ENCODE measurements at places on chromosomes 5 and 9.
A peak's percentile ranks its signal among the peaks of the same experiment; 100 is the strongest.

DNA sequence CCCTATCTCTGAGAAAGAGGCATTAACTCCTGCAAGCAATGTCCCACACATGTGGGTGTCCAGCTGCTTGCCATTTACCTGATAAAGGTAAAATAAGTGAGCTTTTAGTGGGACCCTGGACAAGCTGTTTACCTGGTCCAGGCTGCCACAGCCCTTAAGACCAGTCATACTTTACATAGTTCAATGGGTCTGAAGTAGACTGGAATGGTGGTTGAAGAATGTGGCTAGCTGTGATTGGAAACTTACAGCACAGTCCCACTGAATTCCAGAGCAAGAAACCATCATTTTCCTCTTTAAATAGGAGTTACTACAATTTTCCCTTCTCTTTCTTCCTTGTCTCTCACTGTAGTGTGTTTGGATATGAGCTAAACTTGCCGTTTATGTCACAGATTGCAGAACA is 60.6 kb downstream of the GGTA1 start:
- DNase-seq, result no peak

DNA sequence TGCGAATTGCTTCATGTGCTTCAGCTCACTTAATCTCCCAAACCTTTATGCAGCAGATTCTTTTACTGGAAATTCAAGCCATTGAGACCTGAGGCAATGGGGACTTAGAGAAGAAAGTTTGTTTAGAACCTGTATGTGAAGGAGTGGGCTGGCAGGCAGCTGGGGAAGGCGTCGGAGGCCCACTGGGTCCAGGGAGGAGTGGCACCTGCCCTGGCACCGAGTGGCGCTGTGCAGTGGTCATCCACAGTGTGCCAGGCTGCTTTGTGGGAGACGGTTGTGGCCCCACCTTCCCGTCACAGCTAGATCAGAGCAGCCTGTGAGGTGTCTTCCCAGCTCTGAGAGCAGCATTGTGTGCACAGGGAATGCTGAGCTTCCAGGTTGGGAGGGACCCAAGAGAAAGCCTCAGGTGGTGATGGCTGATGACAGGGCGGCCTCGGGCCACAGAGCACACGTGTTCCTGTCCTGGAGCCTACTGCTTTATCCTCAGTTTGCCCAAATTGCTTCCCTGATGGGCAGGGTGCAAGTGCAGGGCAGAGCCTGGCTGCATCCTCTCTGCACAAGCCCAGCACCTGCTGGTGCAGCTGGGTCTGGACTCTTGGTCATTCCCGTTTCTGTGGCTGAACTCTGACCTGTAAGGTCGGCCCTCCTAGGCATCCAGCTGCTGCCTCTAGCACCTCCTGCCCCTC is 175.2 kb downstream of the CACNA1B start:
- no peak for DNase-seq

DNA sequence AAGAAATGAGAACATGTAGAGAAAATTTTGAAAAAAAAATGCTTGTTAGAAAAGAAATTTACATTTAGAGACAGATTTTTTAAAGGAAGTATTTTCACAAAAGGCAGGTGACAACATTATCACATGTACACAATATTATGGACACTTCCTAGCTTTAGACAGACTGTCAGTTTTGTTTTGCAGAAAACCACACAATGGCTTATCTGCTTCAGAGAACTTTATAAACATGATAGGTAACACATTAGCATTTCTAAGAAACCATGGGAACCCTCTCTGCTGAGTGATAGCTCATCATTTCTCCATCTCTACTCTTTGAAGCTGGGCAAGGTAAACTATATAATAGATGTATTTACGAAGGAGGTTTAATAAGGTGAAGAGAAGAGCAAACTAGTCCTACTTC is 25.6 kb downstream of the POU5F2 start:
- DNase-seq, result no peak

DNA sequence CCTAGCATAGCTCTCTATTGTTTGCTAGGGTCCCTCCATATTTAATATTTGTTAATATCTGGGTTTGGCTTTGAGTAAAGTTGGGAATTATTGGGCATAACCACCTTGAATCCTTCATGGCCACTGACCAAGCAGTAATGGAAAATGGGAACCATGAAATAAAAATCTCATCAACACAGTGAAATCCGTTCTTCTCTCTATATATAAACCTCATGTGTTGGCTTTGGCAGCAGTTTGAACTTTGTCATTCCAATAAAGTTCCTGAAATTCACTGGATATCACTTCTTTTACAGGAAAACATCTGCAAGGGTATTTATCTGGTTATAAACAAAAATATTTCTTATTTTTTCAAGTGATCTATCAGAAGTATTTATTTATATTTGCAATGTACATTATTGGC is 93.0 kb upstream of the MPDZ start:
- DNase-seq, result no peak

DNA sequence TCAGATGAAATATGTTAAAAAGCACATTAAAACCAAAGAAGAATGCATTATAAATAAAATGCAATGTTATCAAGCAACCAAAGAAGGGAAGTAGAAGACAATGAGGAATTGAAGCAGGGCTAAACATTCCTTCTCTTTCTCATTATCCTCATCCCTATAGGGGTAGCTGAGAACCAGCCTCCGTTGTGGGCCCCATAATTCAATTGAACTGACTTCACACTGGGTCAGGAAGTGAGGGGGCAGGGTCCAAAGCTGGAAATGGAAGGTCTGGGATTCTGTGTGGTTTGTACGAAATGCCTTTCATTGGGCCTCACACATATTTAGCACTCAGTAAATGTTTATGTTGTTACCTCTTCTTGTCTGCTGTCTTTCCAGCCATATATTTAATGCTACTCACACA is 220.4 kb upstream of the CD180 start:
- DNase-seq, result no peak

GRCh38 chr9:114296338-114296737 is 26.6 kb upstream of the ORM1 start:
- no peak for DNase-seq

GRCh38 chr5:113689647-113690046 is 176.2 kb downstream of the YTHDC2 start:
- DNase-seq, result no peak

GRCh38 chr5:171442287-171443042 is 23.0 kb downstream of the FGF18 start:
- no peak for DNase-seq

DNA sequence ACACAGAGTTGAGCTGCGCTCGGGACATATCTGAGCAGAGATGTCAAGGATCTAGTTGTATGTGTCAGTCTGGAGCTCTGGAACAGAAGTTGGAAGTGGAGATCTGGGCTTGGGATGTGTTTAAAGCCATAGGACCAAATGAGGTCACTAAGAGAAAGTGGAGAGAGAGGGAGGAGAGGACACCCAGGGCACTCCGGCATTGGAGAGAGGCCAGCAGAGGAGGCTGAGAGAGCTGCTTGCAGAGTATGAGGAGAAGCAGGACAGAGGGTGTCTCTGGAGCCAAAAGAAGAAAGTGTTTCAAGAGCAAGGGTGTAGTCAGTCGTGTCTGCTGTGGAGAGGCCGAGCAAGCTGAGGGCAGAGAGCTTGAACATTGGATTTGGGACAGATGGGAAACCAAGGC is 34.7 kb downstream of the ARHGEF37 start:
- DNase-seq, result peak; percentile 75
